Stimulated activated CD4-positive, alpha-beta T cell treated with anti-CD3 and anti-CD28 coated beads, Interleukin-2, amount 100 ng/mL, for 24 hours (primary cell): ENCODE measurements at places on chromosomes 12 and 14.
A peak's percentile ranks its signal among the peaks of the same experiment; 100 is the strongest.

GRCh38 chr14:29650554-29651269 lies 276.9 kb downstream of the PRKD1 start:
- no peak for DNase-seq

- no peak for DNase-seq
Observed at GRCh38 chr14:21226467-21226866, 42.8 kb downstream of the HNRNPC start.

GRCh38 chr14:36817071-36817930 lies 155.6 kb downstream of the PAX9 start:
- DNase-seq, result no peak

- DNase-seq, result no peak
Observed at GRCh38 chr14:43651185-43651787, 855.8 kb downstream of the FSCB start.

DNA sequence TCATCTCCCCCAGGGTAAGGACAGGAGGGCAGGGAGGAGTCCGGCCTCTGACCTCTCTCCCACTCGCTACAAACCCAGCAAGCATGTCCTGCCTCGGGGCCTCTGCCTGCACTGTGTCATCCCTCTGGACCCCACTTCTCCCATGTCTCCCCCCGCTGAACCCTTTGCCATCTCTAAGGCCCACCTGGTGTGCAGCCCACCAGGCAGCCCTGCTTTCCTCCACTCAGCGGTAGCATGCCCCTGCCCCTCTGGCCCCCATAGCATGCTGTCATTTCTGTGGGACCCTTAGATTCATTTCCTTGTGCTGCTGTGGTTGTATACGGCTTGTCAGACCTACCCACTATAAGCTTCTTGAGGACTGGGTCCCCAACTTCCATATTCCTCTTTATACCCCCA lies 17.7 kb downstream of the PAPLN start:
- no peak for DNase-seq

DNA sequence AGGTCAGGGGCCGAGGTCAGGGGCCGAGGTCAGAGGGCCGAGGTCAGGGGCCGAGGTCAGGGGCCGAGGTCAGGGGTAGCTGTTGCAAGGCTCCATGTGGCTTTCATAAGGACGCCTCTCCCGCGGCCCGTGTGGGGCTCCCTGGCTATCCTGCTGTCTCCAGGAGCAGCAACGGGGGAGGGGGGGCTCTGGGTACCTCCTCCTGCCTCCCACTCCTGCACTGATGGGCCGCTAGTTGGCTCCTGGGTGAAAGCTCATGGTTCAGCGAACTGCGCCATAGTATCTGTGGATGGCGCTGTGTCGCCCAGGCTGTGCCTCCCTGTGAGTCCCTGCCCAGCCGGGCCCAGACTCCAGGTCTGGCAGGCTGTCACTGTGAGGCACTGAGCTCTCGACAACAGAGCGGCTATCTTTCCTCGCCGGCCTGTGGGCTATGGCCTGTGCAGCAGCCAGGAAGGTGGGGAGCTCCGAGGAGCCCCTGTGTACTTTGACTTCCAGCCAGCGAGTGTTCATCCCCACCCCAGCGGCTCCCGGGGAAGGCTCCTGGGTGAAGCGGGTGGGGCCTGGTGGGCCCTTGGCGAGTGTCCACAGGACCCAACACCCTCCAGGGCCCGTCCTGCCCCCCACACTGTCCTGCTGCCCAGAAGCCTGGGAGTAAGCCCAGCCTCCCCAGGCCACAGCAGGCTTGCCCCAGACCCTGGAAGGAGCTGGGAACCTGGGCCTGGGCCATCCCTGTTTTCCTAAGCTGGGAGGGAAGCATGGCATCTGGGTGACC lies 8.1 kb downstream of the RFLNA start:
- DNase-seq, result no peak

DNA sequence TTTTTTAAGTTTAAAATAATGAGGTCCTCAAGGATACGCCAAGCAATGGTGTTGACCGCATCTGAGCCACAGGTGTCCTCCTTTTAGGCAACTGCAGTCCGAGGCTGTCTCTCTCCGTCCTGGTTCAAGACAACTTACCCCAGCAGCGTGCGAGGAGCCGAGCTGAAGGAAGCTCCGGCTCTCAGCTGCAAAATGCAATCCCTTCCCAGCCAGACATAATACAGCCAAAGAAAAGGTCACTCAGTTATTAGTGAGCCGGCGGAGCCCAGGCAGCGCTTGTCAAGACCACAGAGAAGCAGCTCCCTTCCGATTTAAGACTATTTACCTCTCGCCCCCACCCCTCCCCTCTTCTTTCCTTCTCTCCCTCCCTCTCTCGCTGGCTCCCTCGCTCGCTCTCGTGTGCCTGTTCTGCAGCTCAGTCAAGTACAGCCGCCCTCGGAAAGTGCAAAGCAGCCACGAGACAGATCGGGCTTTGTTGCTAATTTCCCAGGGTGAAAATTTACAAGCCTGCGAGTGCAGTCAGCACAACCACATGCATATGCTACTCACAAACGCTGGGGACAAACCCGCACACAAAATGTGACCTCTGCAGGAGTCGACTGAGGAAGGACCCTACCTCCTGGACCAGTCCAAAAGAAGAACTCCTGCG lies 363 bp upstream of the LMO3 start:
- no peak for DNase-seq

GRCh38 chr14:74934041-74934440 lies 11.0 kb upstream of the RPS6KL1 start:
- no peak for DNase-seq

DNA sequence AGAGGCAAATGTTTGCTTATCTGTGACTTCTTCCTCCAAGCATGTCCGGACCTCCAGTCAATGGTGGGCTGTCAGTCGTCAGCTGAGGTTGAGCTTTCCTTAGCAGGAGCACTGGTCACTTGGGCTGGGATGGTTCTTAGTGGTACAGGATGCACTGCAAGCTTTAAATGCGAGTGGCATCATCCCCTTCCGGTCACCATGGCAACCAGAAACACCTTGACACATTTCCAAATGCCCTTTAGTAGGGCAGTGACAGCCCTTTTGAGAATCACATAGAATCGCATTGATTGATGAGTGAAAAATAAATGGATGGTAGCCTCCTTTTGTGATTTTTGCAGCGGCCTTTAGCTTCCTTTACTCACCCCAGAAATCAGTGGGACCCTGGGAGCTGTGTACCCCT lies 24.1 kb downstream of the NTF3 start:
- DNase-seq, result no peak

DNA sequence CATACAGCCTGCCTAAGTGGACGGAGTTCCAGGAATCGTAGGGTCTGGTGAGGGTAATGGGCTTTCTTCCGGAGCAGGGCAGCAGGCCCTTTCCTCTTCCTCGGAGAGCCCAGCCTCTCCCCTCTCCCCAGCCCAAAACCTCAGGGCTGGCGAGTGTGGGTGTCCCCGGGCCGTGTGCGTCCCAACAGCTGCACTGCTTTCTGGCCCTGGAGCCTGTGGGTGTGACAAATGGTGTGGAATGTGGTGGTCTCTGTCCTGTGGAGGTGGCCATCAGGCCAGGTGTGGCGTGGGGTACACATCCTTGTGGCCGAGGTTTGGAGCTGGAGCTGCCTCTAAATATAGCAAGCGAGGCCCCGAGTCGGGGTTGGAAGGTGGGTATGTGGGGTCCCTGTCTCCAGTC lies 8.5 kb downstream of the ORAI1 start:
- no peak for DNase-seq

DNA sequence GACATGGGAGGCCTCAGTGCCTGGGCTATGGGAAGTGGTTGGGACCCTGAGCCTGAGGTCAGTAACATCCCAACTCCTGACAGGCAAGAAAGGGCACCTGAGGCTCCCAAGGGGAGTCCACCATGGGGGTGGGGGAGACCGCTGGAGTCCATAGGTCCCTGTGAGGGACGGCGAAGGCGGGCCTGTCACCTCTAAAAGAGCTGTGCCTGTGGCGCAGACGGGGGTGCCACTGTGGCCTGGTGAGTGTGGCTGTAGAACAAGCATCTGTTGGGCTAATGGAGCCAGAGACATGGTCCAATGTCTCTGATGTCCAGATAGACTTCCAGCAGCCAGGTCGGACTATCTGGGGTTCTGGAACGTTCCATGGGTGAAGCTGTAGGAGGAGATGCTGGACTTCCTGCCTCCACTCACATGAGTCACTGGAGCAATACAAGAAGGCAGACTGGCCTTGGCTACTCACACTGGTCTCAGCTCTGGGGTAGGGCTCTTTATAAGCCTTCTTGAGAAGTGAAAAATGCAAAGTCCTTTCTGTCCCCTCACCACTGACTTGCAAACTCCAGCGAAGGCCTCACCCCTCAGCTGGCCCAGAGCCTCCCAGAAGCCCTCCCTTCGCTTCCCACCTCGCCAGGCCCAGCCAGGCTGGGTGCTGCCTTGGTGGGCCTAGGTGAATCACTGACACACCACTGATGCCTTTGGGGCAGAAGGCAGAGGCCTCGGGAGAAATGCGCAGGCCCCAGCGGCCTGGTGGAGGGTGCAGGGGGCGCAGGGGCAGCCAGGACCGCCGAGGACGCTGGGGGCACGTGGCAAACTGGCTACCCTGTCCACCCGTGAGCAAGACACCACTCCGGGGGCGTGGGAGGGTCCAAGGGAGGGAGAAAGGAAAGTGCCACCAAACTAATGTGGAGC lies 1.1 kb upstream of the TRAF3 start:
- peak; percentile 15 for DNase-seq

GRCh38 chr12:203462-204260 lies 10.3 kb downstream of the SLC6A12 start:
- no peak for DNase-seq

DNA sequence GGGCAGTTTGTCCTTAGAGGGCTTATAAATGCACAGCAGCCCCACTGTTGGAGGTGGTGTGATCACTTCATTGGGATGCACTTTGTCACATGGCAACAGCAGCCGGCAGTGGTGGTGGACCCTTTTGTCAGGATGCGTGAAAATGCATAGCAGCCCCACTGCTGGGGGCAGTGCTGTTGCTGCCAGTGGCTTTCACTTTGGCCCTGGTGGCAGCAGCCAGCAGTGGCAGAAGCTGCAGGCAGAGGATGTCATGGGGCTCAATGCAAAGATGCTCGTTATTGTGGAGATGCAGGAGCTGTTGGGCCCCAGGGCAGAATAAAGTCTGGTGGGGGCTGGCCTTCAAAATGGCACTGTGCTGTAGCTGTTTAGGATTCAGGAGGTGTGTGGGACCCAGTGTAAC lies 173.0 kb upstream of the DAAM1 start:
- DNase-seq, result no peak

DNA sequence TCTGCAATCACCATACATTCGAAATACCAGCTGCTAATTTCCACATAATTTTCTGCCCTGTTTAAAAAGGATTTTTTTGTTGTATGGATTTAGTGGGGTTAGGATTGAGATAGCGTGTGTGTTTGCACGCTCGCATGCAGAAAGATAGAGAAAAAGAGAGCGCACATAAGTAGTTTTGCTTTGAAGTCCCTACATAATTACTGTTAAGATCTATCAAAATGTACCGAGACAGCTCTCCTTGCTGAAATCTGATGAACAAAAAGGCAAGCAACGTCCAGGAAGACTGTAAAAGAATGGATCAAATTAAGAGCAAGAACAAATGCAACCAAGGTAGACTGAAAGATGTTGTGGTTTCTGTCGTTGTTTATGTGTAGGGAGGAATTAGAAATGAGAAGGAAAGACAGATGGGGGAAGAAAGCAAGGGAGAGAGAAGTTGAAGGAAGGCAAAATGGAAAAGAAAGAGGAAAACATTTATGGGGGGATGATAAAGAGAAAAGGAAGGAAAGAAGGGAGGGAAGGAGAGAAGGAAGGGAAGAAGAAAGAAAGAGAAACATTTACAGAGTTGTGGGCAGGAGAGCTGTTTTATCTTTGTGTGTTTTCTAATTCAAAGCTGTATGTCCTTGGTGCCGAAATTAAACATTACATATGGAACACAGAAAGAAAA lies 522.3 kb downstream of the MED13L start:
- no peak for DNase-seq

DNA sequence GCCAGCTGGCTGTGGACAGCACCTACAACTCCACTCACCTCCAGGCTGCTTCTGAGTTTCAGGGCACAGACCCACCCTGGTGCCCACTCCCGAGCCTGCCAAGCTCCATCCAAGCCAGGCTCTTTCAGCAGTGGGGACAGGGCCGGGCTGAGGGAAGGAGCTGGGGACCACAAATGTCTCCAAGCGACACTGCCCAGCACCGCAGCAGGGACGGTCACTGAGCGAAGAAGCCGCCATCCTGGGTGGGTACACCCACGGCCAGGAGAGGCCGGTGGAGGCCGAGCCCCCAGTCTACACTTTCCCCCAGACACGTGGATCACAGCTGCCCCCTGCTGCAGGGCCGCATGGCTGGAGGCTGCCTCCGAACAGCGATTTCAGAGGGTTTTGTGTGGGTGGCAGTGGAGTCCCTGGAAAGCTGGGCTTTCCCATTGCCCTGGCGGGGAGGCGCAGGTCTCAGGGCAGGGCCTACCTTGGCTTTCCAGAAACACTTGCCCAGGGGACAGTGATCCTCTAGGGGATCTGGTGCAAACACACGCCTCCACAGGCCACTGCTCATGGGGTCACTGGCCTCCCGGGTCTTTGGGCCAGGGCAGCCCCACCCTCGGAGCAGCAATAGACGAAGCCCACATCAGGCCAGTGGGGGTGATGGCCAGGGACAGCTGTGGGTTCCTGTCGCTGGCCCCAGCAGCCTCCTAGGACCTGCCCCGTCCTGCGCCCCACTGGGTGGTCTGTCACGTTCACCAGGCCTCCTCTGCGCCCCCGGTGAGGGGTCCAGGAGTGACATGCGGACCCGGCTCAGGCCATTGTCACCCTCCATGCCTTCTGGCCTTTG lies 1.2 kb upstream of the GPR132 start:
- peak; percentile 31 for DNase-seq

DNA sequence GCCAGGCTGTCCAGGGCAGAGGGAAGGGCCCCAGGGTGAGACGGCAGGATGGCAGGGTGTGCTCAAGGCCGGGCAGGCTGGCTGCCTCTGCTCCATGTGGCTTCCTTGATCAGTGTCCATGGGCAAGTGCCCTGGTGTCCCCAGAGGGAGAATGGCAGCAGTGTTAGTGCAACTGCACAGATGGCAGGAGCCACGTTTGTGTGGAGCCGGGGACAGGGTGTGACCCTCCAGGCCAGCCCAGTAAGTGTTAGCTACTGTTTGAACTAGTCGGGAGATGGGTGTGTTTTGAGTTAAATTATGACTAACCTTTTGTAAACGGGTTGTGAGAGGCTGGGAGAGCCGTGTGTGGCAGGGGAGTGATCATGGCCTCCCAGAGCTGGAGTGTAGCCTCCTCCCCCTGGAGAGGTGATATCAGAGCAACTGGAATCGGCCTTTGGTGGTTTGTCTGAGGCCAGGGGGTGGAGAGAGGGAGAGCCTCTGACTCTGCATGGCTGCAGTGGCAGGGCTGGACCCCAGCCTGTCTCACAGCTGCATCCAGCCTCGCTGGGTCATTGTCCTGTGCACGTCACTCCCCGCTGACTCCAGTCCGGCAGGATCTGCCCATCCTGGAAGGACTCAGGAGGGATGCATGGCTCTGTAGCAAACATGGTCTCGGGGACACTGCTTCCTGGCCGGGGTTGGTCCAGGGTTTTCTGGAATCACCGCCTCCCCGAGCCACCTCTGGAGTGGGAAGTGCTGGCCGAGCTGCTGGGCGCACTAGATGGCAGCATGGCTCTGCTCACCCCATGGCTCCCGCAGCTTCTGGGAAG lies 27.8 kb downstream of the AACS start:
- no peak for DNase-seq

DNA sequence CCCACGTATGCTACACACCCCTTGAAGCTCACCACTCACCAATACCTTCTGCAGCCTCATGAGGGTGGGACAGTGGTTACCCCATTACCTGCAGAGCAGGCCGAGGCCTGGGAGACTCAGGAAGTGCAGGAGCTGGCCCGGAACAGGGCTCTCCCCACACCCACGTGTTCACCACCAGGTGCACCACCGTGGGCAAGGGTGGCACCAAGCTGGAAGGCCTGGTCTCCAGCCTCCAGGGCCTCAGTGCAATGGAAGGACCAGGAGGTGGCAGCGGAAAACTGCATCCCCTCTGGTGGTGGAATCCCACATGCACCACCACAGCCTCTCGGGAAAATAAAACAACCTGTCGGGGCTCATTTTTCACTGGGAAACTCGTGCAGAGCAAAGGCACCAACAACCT lies 36.4 kb downstream of the ITPK1 start:
- no peak for DNase-seq
